Esophagus squamous epithelium (tissue), 5 donors: ENCODE measurements at places on chromosomes 2 and 18.

DNA sequence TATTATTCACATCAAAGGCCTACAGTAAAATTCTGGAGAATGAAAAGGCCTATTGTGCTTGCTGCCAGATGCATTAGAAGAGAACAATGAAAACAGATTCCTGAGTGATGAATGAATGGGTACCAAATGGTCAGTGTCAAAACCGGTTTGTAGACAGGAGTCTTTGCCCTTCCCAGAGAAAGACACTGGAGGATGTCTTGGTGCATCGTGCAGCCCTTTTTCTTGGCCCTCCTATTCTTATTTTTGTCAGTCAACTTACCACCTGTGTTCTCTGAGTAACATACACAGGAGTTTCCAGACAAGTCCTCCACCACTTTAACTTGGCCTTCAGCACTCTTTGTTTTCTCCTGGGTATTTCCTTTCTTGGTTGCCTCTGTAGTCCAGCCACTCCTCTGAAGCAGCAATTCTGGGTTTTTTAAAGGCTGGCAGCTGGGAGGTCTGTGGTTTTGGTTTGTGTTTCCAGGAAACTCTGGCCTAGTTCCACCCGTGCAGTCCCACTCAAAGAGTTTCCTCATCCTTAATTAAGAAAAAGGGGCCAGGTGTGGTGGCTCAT is 29.4 kb downstream of the PSTPIP2 start:
- no peak for DNase-seq

DNA sequence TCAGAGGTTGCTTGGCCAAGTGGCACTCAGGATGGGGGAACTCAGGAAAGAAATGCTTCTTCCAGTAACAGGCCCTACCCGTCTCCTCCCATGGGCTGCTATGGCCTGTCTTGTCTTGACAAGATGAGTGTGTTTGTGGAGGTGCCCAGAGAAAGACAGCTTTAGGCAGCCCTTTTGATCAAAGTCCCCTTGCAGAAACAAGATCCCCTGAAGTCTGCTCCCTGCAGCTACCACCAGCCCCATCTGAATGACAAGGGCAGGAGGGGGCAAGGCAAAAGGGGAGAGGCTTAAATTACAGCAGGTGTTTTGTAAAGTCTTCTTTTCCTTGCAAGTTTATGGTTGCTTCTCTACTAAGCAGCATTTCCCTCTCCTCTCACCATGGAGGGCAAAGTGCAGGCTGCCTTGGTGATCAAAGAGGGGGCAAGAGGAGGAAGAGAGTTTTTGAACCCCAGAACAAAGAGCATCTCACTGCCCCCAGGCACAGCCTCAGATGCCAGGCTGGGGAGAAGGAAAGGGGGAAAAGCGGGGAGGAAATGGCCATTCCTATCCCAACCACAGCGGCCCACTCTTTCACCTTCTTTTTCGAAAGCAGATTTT is 6.7 kb downstream of the EVA1A start:
- no peak for DNase-seq

DNA sequence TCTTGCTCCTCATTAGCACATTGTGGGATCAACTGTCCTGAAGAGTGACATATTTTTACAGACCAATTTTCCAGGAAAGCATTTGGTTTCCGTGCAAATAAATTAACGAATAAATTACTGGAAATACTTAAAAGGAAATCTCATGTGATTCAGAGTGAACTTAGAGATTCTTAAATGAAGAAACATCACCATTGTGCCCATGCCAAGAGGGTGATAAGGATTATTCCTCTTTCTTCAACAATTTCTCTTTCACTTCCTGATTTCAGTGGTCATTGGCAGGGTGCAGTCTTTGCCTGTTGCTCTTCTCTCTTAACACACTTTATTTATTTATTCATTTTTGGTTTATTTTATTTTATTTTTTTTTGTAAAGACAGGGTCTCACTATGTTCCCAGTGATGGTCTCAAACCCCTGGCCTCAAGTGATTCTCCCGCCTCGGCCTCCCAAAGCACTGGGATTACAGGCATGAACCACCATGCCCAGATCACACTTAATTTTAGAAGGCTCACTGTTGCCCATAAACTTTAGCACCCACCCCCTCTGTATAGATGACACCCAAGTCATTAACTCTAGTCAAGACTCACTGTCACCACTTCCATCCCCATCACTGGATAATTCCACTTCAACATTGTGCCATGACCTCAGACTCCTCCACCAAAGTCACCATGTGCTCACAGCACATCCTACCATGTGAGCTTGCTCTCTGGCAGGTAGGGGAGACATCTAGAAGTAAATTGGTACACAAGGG is 92.6 kb upstream of the CERS6 start:
- no peak for DNase-seq

GRCh38 chr2:182554950-182555349 is 128.1 kb upstream of the PDE1A start:
- DNase-seq = no peak

GRCh38 chr2:119800376-119800902 is 40.7 kb downstream of the PTPN4 start:
- DNase-seq = no peak

GRCh38 chr2:11270891-11271290 is 73.5 kb downstream of the ROCK2 start:
- DNase-seq = no peak

DNA sequence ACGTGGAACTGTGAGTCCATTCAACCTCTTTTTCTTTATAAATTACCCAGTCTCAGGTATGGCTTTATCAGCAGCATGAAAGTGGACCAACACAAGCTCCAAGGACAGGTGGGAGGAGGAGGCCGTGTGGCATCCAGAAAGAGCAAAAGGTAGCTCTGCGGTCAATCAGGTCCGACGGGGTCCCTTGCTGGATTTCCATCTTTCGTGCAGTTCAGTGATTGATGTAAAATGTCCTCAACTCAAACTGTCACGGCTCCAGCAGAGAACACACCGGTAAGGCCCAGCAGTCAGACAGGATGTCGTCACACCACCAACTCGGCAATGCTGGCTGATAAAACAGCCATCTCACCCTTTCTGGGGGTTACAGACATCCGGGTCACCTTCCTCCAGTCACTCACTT is 123.3 kb downstream of the PXDN start:
- no peak for DNase-seq

DNA sequence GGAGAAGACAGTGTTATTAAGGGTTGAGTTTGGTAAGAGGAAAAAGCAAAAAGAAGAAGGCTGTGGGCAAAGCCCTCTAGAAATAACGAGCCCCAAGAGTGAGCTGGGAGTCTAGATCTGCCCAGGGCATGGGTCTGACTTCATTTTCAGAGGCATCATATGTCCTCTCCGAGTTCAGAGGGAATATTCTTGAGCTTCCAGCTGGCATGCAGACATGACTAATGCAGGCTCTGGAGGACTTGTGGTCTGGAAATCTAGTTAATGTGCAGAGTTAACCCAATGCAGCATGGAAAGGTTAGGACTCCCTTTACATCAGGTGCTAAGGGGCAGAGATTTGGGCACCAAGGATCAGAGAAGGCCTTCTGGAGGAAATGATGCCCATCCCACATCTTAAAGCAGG is 7.3 kb downstream of the ACMSD start:
- no peak for DNase-seq

- DNase-seq = no peak
Observed at GRCh38 chr18:6414118-6414722, 491 bp downstream of the L3MBTL4 start.

DNA sequence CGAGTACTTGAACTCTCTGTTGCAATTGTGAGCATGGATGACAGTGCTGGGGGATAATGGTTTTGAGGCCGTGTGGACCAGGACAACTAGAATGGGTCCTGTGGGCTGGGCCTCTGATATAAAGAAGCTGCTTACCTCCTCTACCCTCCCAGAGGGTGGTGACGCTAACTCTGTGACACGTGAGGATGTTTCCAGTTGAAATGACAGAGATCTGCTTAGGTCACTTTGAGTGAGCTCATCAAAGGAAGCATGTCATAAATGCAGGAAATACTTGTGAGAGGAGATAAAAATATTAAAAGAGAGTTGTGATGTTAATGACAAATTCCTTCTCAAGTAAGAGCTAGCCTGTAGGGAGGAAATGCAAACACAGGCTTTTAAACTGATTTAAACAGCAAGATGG is 16.4 kb downstream of the RMC1 start:
- DNase-seq = no peak

GRCh38 chr2:11679016-11679415 is 9.0 kb upstream of the NTSR2 start:
- DNase-seq = no peak

DNA sequence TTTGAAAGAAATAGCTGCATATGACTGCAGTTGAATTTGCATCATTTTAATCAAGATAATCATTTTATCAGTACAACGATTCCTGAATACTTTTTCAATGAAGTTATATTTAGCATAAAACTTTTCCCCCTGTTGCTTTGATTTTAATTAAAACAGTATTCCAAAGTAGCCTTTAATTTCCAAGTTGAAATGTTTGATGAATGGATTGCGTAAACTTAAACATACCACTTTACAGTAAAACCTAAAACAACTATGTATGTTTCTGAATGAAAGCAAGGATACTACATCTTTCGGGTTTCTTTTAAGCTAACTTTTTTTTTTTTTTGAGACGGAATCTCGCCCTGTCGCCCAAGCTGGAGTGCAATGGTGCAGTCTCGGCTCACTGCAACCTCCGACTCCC is 1.4 kb downstream of the SPAST start:
- no peak for DNase-seq

GRCh38 chr2:68901199-68901514 is 30.0 kb upstream of the BMP10 start:
- no peak for DNase-seq

- no peak for DNase-seq
Observed at GRCh38 chr2:188701836-188702235, 272.3 kb upstream of the COL3A1 start.

DNA sequence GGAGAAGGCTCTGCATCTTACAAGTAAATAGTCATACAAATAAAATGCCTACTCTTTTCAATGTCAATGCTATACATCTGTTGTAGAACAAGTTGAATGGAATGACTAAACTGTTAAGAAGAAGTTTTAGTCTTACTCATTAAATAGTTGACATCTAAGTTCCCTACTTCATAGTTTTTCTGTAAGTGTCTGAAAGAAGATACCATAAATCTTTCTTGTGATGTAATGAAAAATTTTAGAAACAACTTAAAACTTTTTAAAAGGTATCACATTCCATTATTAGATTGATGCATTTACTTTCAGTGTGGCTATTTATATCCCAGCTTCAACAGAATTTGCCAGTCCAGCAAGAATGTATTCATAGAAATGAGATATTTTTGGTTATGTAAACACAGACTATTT is 185.2 kb upstream of the EPC2 start:
- DNase-seq = no peak

DNA sequence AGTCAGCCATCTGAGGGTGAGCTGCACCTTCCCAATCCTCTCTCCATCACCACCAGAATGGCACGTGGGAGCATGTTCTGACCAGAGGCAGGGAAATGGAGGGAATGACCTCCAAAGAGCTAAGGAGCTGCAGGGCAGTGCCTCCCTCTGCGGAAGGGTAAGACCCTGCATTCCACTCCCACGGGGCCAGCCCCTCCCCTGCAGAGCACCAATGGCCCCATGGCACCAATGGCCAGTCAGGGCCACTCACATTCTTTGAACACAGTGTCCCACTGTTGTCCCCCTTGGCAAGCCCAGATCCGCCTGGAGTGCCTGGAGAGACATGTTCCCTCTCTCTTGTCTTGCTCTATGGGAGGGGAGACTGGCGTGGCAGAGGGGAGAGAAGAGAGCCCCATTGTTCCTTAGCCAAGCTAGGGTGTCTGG is 164.4 kb downstream of the TNS1 start:
- no peak for DNase-seq
